ENCODE measurements at places on chromosomes 2 and 18.

- no peak for DNase-seq
These were observed 9.4 kb upstream of the GBX2 start for GRCh38 chr2:236177604-236177966.

DNA sequence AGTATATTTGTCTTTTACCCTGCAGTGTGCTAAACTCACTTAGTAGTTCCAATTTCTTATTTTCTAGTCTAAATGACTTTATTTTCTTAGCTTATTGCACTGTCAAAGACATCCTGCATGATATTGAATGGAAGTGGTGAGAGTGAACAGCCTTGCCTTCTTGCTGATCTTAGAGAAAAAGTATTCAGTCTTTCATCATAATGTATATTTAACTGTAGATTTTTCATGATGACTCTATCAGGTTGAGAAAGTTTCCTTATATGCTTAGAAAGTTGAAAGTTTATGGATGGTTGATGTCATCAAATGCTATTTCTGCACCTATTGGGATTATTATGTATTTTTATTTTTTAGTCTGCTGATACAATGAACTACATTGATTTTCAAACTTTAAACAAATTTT is 21.3 kb upstream of the COL3A1 start:
- DNase-seq, result no peak

DNA sequence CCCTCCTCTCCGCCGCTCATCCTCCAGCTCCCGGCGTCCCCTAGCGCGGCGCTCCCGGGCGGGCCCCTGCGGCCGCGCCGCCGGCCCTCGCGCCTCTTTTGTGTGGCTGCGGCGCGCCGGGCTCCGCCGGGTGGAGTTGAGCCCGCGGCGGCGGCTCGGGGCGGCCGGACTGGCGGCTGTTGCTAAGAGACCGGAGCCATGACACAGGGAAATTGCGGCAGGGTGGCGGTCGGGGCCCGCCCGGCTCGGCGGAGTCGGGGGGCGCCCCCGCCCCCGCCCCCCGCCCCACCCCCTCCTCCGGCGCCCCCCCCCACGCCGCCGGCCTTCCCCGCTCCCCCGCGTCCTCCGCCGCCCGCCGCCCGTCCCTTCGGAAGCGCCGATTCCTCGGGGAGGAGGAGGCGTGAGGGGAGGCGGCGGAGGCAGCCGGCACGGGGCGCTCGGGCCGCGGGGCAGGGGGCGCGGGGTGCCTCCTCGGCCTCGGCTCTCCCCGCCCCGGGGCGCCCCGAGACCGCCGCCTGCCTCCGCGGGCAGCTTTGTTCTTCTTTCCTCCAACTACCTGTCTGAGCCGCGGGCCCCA is at the start of gene TMEM200C:
TSS of gene TMEM200C (minus strand) at position 224 of the 577 bp plus-strand sequence. CDS start 3,459 bp downstream, outside the sequence.
- no peak for DNase-seq

DNA sequence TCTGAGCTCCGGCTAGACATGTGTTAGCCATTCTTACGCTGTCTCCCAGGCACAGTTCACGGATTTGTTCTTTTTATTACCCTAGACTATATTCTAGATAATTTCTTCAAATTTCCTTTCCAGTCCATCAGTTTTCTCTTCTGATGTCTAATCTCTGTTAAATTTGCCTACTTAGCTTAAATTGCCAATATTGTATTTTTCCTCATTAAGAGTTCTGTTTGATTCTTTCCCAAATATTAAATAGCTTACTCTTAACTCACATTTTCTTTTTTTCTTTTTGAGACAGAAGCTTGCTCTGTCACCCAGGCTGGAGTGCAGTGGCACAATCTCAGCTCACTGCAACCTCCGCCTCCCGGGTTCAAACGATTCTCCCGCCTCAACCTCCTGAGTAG is 21.2 kb downstream of the CROCC2 start:
- DNase-seq, result no peak

GRCh38 chr2:8679827-8680731 is 1.8 kb upstream of the ID2 start:
- DNase-seq, result no peak

DNA sequence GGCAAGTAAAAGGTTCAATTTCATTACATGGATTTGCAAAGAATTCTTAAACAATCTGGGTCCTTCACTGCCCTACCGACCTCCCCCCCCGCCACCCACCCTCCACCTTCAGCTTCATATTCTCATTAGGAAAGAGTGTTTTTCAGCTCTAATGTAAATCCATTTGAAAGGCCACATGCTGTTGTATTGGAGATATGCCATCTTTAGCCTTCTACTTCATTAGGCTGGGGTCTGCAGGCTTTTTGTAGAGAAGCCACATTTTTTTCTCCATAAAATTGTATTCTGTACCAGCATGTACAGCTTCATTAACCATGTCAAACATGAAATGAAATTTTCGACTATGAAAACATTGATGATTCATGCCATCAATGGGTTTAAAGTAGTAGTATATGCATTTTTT is 42.8 kb upstream of the THUMPD2 start:
- no peak for DNase-seq

DNA sequence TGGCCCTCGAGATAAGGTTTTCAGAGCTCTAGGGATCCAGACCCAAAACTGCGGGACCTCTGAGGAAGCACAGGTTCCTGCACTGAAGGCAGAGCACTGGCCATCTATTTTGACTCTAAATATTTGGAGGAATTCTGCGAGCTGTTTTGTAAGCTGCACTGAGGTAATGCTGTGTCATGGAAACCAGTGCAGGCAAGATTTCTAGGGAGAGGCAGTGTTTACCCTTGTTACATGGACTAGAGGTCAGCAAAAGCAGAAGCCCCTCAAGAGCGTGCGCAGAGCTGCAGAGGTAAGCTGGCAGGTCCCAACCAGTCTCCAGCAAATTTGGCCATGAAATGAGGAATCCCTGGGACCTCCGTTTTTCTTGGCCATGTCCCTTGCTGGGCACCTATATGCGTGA is 137.3 kb downstream of the RNF152 start:
- DNase-seq, result no peak

DNA sequence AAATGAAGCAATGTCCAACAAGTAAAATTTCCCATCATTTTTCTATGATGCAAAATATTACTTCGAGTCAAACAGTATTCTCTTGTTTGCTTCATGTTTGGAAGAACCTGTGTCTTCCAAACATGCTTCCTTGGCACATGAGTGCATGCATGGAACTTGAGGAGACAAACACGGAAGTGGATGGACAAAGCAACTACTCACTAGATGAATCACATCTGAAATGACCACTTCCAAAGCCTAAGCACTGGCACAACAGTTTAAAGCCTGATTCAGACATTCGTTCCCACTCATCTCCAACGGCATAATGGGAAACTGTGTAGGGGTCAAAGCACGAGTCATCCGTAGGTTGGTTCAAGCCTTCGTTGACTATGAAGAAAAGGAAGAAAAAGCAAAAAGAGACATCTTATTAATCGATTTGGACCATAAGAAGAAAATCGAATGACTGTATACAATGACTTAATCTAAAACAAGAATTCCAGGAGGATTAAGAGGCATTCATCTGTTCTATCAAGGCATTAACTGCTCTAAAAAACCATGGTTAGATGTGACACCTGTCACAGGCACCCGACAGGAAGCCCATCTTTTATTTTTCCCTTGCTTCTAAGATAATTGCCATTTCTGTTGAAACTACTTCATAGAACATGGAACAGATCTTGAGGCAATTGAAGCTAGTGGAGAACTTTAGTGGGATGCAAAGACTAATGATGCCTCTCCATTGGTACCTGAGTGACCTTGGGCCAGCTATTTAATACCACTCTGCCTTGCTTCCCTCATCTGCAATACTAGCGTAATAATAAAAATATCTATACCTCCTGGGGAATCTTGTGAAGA is 56.0 kb downstream of the ATIC start:
- no peak for DNase-seq

GRCh38 chr2:28901202-28901601 is 6.7 kb downstream of the WDR43 start:
- DNase-seq, result no peak

All from stimulated activated CD4-positive, alpha-beta T cell treated with anti-CD3 and anti-CD28 coated beads, TNF-alpha, amount 100 ng/mL, for 4 hours (primary cell).